ENCODE measurements at places on chromosomes 6 and 20. TPM values are rescaled to one million over a fixed set of nuclear protein-coding genes. Genes with fewer than 3 reads are reported as not detected.
A peak's percentile ranks its signal among the peaks of the same experiment; 100 is the strongest.

TTLL9 gene
- total RNA-seq: 0.13 TPM

SIRPB2 gene
- 10.3 TPM for total RNA-seq

GRCh38 chr20:53677447-53678314, 84.0 kb upstream of the ZNF217 start:
- DNase-seq: peak; percentile 61

DNA sequence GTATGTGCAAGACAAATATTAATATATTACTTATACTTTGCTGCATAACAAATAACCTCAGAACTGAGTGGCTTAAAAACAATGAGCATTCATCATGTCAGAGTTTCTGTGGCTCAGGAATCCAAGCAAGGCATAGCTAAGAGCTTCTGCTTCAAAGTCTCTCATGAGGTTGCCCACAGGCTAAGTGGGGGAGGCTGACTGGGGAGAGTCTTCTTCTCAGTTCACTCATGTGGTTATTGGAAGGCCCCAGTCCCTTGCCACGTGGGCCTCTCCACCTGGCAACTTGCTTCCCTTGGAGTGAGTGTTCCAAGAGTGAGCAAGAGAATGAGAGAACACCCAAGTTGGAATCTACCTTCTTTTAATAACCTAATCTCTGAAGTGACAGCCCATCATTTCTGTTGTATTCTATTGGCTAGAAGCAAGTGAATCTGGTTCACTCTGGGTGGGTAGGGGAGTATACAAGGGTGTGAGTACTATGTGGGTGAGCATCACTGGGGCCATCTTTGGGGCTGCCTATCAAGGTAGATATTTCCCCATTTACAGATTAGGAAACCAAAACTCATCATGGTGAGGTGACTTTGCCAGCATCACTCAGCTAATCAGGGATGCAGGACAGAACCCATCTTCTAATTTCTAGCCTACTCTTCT, 36.0 kb downstream of the DNAH8 start:
- DNase-seq: no peak

DNA sequence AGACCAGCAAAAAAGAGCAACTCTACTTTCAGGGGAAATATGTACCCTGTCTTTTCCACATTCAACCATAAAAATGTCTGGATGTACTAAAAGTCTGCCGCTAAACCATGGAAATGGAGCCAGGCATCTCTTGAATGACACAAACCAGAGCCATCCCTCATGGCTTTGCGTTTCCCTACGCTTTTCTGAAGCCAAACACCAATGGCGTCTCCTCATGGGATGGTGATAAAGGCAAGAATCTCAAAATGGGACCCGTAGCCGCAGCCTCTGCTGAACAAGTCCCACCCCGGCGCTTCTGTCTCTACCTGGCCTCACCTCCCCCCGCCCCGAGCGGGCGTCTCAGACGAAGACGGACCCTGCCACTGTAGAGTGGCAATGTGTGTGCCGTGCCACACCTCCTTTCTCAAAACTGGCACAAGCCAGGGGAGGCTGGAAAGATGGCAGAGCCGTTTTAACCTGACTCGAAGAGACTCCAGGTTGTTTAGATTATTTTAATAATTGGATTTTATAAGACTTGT, 80.3 kb upstream of the AFDN start:
- DNase-seq: no peak

DNA sequence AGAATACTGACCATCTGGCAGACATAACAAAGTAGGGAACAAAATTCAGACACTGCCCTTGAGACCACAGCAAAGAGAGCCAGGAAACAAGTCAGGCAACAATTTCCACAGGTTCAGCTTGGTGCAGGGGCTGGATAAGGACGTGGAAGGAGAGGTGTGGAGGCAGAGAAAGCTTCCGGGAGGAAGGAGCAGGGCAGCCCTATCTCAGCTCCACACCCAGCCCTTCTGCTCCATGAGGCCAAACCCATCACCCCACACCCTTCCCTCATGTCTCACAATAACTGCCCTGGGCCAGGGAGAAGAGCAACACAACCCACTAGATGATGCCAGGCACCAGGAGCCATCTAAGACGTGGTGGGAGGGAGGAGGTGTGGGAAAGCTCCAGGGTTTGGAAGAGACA, 5.8 kb downstream of the SNHG17 start:
- DNase-seq: no peak

- DNase-seq: no peak
Observed at GRCh38 chr6:125339653-125340052, 37.9 kb upstream of the HDDC2 start.

DNA sequence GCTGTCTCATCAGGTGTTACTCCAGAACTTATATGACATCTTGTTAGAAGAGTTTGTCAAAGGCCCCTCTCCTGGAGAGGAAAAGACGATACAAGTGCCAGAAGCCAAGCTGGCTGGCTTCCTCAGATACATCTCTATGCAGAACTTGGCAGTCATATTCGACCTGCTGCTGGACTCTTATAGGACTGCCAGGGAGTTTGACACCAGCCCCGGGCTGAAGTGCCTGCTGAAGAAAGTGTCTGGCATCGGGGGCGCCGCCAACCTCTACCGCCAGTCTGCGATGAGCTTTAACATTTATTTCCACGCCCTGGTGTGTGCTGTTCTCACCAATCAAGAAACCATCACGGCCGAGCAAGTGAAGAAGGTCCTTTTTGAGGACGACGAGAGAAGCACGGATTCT, 43.7 kb upstream of the SMIM28 start:
- no peak for DNase-seq

- no peak for DNase-seq
Observed at GRCh38 chr6:38775870-38776269, 60.8 kb downstream of the DNAH8 start.

DNA sequence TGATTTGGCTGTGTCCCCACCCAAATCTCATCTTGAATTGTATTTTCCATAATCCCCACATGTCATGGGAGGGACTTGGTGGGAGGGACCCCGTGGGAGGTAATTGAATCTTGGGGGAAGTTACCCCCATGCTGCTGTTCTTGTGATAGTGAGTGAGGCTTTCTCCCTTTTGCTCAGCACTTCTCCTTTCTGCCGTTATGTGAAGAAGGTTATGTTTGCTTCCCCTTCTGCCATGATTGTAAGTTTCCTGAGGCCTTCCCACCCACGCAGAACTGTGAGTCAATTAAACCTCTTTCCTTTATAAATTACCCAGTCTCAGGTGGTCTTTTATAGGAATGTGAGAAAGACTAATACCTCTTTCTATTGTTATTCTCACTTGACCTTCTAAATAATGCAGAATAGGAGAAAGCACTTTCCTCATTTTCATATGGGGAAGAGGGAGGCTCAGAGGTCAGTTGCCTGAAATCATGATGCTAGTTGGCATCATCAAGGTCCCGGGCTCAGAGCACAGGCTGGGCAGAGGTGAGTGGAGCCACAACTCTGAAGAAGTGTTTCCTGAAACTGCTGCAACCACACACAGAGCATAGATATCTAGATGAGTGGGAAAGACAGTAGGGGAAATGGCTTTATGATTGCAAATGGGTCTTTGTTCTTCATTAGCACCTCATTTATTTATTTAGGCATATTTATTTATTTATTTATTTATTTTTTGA, 191.0 kb downstream of the QKI start:
- no peak for DNase-seq

- DNase-seq: no peak
Observed at GRCh38 chr20:62314711-62315302, 12.0 kb downstream of the ADRM1 start.

DNA sequence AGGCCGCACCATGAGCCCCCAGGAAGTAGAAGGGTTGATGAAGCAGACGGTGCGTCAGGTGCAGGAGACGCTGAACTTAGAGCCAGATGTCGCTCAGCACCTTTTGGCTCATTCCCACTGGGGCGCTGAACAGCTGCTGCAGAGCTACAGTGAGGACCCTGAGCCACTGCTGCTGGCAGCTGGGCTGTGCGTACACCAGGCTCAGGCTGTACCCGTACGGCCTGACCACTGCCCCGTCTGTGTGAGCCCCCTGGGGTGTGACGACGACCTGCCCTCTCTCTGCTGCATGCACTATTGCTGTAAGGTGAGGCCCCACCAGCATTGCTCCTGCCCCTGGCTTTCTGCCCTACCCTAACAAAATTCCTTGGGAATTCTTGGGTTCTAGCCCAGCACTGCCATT, 13.1 kb downstream of the DNPH1 start:
- no peak for DNase-seq

GRCh38 chr6:68497927-68498326, 137.2 kb upstream of the ADGRB3 start:
- no peak for DNase-seq

GRCh38 chr20:61631751-61632150, 379.7 kb downstream of the CDH4 start:
- DNase-seq: peak; percentile 6

Data from left cardiac atrium (tissue), 4 donors.